ENCODE measurements at places on chromosomes 7 and 10. TPM values are rescaled to one million over a fixed set of nuclear protein-coding genes. Genes with fewer than 3 reads are reported as not detected.

DNA sequence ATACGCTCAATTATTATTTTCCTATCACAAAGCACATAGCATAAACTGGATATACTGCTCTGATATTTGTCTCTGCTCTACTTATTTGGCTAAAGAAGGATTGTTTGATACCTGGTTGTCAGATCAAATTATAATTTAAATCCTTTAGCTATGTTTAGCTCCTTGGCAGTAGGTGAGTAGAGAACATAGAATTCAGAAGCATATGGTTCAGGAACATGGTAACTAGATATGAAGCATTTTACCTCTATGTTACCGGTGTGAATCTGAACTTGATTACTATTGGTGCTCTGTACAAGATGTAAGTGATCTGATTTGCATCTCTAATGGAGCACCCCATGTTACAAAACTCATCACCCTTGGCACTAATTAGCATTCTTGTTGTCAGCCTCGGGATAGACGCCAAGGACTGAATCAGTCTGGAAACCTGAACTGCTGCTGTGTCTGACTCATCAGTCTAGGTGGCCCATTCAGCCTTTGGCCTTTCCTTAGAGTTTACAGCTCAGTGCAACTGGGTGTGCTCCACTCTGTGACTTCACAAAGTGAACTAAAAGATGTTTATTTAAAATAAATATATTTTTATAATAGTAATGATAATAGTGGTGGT, 12.3 kb upstream of the MYPN start:
- DNase-seq = no peak

DNA sequence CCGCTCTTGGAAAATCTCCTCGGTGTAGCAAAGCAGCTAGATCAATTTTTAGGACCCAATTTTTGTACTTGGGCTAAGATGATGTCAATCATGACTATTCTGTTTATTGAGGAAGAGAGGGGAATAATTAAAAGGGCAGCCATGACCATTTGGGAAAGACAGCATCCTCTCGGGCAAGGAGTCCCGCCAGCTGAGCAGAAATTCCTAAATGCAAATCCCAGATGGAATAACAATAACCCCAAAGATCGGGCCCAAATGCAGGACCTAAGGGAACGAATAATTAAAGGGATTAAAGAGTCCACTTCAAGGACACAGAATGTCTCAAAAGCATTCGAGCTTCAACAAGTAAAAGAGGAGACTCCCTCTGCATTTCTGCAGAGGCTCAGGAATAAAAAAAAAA, 18.7 kb downstream of the COL17A1 start:
- DNase-seq = no peak

GRCh38 chr10:77863446-77863845, 63.1 kb downstream of the DLG5 start:
- DNase-seq = no peak

DNA sequence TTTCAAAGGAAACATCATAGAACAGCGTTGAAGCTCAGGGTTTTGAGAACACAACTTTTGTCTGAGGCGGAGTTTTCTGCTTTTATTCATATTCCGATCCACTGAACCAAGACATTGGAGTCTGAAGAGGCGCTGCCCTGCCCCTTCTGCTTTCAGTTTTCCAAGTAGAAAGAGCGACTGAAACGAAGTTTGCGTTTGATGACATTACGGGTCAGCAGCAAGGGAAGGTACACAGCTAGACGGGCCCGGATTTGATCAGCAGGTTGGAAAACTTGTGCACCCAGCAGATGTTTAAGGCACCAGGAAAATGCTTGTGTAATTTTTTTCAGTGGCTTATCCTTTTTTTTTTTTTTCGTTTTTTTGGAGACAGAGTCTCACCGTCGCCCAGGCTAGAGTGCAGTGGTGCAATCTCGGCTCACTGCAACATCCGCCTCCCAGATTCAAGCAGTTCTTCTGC, 720 bp downstream of the SUN1 start:
- no peak for DNase-seq

The POM121C gene
- 87.7 TPM for total RNA-seq

The CREB3L2 gene
- 58.6 TPM for total RNA-seq

The PRR15 gene
- not detected for total RNA-seq

DNA sequence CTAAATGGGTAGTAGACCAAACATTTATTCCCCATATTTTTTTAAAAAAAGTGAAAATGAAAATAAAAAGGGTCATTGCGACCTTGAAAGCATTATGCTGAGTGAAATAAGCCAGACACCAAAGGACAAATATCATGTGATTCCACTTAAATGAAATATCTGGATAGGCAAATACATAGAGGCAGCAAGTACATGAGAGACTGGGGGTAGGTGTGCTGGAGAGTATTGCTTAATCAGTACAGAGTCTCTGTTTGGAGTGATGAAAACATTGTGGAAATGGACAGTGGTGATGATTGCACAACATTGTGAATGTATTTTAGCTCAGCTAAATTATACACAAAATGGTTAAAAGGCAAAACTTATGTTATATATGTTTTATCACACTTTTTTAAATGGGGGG, 169.4 kb downstream of the AKR1D1 start:
- no peak for DNase-seq

The WEE2 gene
- total RNA-seq = not detected

- no peak for DNase-seq
Observed at GRCh38 chr10:45439873-45440272, 65.9 kb downstream of the ALOX5 start.

DNA sequence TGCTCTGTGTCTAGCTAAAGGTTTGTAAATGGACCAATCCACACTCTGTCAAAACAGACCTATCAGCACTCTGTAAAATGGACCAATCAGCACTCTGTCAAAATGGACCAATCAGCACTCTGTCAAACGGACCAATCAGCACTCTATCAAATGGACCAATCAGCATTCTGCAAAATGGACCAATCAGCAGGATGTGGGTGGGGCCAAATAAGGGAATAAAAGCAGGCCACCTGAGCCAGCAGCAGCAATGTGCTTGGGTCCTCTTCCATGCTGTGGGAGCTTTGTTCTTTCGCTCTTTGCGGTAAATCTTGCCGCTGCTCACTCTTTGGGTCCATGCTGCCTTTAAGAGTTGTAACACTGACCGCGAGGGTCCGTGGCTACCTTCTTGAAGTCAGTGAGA, 740.5 kb upstream of the POM121L12 start:
- no peak for DNase-seq

The BLNK gene
- total RNA-seq = not detected

The FRMD4A gene
- total RNA-seq = 0.32 TPM

DNA sequence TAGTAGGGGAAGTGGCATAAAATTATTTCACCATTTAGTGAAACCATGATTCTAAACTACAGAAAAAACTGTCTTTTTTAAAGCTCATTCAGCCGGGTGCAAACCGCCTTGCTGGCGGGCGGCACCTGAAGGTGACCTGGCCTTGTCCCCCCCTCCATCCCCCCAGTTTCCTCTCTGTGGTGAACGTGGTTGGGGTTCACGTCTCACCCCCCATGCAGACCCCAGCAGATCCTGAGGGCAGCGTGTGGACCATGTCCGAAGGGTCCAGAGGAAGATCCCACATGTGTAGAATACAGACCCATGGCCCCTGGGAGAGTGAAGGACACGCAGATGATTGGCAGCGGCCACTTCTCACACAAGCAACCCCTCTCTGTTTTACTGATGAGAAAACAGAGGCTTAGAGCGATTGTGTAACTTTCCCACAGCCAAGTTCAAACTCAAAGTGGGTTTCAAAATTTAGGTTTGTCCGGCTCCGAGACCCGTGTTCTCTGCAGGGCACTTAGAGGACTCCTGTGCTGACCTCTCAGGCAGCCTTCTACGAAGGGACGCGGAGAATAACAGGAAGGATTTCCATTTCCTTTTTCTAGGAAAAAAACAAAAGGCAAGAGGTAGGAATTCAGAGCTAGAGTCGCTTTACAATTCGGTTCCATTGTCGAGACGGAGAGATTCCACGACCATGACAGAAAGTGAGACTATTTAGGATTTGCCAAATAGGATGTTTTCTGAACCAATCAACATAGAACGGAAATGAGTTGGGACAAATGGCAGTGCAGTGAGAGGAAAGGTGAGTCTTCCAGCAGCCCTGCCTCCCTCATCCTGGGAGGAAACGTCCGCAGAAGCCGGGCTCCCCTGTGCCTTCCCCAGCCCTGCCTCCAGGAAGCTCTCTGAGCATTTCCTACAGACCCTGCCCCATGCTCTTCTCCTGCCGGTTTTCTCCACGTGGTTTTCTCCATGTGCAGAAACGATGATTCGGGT, 67.6 kb upstream of the PITRM1 start:
- no peak for DNase-seq

- no peak for DNase-seq
Observed at GRCh38 chr7:80968606-80969005, 49.8 kb upstream of the SEMA3C start.

The PHF14 gene
- total RNA-seq = 43.2 TPM

DNA sequence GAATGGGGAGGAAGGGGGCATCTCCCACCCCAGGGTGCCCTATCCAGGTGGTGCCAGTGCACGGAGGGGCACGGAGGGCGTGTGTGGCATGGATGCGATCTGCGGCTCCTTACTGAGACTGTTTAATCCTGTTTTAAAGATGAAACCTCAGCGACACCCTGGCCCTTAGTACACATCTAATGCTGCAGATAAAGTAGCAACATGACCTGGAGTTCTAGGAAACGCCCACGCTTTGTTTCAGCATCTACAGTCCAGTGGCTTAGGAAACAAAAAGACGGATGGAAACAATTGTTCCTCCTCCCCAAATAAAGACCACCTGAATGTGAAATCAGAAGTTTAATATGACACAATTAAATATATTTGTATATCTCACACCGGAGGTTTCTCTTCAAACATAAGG, 201.9 kb downstream of the DNAJB6 start:
- no peak for DNase-seq

GRCh38 chr7:155786491-155786890, 25.8 kb downstream of the SHH start:
- DNase-seq = no peak

DNA sequence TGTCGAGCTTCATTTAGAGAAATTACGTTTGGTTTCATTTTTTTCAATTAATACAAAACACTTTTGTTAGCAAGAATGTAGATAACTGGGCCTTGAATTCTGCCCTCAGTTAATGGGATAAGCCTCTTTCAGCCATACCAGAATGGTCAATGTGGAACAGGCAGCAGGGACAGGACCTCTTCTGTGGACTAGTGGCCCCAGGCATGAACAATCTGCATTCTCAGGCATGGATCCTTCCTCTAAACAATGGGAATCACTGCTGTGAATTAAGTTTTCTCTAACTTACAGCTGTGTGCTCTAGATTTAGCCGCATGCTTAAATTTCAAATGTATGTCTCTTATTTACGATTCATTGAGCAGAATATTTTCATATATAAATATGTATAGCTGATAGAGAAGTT, 237.7 kb upstream of the PRKCQ start:
- DNase-seq = no peak

GRCh38 chr10:75916906-75917305, 485.5 kb downstream of the LRMDA start:
- no peak for DNase-seq

The HABP2 gene
- not detected for total RNA-seq

DNA sequence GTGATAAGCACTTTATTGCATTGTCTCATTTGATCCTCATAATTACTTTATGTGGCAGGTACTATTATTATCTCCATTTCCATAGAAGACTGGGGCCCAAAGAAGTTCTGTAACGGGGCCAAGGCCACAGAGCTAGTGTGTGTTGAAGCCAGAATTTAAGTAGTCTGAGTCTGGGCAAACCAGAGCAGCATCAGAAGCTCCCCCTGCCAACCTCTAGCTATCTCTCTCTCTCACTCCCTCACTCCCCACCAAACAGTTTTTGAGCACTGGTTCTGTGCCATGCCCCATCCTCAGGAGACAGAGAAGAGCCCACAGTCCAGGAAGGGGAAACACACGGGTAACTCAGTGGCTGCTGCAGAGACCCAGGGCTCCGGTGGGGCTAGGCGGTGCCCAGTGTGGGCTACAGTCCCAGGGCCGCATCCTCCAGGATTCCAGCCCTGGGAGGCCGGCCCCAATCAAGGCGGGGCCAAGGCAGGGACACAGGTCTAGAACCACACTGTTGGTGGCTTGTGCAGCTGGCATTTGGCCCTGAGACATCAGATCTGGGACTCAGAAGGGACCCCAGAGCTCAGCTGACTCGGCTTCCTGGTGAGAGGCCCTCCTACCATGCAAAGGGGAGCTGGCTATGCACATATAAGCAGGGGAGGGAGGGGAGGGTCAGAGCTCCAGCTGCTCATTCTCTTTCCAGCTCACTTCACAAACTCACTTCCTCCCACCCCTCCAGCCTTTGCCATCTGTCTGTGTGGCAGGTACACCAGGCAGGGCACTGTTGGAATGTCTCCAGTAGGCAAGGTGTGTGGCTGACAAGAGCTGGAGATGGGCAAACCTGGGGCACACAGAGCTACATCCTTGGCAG, 34.4 kb downstream of the COL13A1 start:
- no peak for DNase-seq

DNA sequence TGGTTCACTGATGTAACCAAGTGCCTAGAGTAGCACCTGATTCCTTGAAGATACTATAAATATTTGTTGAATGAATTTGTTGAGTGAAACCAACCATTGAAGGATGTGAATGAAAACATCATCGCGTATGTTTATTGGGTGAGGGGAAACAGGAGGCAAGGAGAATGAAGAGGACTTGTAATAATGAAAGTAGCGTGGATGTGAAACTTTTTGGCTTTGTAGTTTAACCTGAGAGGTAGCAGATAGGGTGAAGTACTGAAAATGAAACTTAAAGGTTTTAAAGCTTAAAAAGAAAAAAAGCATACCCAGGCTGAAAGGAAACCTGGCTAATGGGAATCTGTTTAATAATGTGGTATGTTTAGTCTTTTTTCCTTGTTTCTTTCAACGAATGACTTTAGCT, 5.2 kb downstream of the CCNY start:
- peak; percentile 19 for DNase-seq

The MMP21 gene
- 0.11 TPM for total RNA-seq

The TNS3 gene
- total RNA-seq = 5.3 TPM
